ENCODE measurements at places on chromosomes 16 and 17.
A peak's percentile ranks its signal among the peaks of the same experiment; 100 is the strongest.

DNA sequence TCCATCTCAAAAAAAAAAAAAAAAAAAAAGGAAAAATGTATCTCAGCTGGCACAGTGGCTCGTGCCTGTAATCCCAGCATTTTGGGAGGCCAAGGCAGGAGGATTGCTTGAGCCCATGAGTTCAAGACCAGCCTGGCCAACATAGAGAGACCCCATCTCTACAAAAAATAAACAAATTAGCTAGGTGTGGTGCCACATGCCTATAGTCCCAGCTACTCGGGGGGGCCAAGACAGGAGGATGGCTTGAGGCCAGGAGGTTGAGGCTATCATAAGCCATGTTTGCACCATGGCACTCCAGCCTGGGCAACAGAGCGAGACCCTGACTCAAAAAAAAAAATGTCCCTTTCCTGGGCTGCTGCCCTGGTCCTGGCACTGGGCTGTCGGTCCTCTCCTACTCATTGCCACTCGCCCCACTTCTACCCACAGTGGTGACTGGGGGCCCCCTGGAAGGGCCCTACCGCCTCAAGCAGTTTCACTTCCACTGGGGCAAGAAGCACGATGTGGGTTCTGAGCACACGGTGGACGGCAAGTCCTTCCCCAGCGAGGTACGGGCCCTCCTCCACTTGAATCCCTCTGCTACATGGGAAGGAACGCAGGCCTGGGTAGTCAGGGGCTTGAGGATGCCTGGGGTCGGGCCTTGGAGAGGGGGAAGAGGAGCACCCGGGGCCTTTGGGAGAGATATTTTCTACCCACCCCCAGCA lies 6.1 kb downstream of the CA7 start:
- DNase-seq: no peak

GRCh38 chr17:83196366-83196765 lies 117.0 kb downstream of the METRNL start:
- peak; percentile 1 for DNase-seq

DNA sequence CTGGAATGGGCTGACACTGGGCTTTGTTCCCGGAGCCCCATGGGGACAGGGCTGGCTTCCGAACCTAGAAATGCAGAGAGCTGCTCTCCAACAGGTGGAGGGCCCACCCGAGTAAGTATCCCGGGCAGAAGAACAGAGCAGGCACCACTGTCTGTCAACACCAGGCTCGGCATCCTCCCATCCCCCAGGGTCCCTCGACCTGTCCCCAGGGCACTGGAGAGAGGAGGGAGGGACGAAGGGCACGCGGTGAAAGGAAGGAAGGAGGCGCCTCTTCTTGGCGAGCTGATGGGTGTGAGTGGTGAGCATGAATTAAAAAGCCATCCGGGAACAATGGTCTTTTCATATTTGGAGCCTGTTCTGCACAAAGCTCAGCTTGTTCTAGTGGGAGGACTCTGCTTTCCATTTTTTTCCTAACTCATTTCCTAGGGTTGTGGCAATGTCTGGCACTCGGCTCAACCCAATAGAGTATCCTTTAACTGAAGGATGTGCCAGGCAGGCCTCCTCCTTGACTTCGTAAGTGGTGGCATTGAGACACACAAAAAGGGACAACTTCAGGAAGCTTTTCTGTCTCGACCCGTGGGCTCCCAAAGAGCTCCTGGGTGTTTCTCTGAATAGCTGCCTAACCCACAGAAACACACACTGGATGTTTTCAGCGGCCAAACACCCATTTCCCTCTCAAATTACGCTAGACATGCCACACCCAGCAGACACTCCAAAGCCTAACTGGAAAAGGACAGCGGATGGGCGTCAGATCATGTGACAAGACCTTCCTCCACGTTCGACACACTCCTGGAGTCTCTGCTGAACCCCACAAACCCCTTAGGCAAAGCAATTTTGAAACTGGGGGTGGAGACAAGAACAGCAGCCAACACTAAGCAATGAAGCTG lies 47.7 kb downstream of the ZFHX3 start:
- peak; percentile 46 for DNase-seq

DNA sequence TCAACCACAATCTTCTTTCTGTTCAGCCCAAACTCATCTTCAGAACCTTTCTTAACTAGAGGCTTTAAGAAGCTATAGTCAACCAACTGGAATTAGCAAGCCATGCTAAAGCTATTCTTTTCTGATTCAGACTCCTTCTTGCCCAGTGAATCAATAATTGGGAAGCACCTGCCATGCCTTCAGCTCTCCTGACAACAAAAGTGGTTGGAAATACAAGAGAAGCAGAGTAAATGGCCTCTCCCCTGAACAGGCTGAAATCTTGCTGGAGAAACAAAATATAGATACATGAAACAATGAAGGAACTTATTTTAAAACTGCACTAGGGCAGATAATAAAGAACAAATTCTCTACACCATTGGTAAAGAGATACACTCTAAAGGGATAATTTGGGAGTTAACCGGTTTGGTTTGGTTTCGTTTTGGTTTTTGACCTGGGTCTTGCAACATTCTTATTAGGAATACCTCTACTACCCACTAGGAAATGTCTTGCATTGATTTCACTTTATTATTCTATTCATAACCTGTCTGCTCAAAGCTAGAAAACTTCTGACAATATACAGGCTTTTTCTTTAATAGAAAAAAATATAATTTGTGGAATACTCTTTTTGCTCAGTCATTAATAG lies 173.6 kb upstream of the DYNLRB2 start:
- DNase-seq: no peak

GRCh38 chr16:89489040-89489897 lies 1.1 kb downstream of the ANKRD11 start:
- peak; percentile 66 for DNase-seq

DNA sequence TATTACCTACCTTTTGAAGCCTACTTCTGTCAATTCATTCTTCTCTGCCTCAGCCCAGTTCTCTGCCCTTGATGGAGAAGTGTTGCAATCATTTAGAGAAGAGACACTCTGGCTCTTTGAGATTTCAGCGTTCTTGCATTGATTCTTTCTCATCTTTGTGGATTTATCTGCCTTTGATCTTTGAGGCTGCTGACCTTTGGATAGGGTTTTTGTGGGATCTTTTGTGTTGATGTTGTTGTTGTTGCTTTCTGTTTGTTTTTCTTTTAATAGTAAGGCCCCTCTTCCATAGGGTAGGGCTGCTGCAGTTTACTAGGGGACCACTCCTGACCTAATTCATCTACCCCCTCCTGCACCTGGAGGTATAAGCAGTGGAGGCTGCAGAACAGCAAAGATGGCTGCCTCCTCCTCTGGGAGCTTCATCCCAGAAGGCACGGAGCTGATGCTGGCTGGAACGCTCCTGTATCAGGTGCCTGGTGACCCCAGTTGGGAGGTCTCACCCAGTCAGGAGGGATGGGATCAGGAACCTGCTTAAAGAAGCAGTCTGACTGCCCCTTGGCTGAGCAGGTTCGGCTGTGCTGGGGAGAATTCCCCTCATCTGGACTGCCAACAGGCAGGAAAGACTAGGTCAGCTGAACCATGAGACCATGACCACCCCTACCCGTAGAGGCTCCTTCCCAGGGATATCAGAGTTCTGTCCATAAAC lies 28.0 kb downstream of the NFATC3 start:
- no peak for DNase-seq

GRCh38 chr17:75267153-75267410 lies 3.9 kb downstream of the MIF4GD start:
- DNase-seq: no peak

GRCh38 chr16:74902161-74902560 lies 82.8 kb downstream of the WDR59 start:
- no peak for DNase-seq

DNA sequence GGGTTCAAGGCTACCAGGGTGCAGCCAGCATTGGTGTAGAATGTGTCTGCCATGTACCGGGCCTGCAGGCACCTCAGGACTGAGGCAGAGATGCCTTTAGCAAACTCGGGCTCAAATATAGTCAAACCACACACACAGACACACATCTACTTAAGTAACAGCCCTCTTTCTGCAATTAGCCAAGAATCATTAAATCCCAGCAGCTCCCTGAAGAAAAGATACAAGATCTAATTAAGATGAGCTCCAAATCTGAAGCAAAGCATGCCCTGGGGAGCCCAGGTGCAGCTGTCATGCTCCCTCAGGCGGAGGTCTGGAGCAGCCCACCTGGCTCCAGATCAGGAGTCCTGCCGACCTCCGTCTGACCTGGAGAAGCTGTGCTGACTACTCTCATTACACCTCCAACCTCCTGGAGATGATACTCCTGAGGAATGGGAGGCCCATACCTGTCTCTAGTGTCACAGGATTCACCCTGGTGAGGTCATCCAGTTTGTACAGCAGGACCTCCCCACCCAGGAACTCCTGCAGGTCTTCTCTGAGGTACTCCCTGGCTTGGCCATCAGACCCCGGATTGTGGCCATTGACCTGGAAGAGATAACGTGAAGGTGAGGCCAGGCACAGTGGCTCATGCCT lies 6.9 kb downstream of the MYO19 start:
- DNase-seq: no peak

- no peak for DNase-seq
Observed at GRCh38 chr17:77504652-77505155, 363.9 kb downstream of the SEC14L1 start.

DNA sequence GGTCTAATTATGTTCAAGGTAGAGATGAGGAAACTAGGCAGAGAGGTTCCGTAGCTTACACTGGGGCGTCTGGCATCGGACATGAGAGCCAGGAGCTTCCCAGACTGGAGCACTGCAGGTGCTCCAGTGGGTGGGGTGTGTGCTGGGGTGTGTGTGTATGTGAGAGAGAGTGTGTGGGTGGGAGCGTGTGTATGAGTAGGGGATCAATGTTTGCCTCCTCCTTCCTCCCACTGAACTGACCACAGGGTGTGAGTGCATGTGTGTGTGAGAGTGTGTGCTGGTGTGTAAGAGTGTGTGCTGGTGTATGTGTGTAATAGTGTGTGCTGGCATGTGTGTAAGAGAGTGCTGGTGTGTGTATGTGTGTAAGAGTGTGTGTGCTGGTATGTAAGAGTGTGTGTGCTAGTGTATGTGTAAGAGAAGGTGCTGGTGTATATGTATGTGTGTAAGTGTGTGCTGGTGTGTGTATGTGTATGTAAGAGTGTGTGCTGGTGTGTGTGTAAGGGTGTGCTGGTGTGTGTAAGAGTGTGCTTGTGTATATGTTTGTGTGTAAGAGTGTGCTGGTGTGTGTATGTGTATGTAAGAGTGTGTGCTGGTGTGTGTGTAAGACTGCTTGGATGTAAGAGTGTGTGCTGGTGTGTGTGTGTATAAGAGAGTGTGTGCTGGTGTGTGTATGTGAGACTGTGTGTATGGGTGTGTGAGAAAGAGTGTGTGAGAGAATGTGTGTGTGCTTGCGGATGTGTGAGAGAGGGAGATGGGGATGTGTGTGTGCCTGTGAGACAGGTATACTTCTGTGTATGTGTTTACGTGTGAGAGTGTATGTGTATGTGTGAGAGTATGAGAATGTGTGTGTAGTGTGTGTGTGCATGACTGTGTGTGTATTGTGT lies 139.9 kb downstream of the MRM1 start:
- DNase-seq: no peak

DNA sequence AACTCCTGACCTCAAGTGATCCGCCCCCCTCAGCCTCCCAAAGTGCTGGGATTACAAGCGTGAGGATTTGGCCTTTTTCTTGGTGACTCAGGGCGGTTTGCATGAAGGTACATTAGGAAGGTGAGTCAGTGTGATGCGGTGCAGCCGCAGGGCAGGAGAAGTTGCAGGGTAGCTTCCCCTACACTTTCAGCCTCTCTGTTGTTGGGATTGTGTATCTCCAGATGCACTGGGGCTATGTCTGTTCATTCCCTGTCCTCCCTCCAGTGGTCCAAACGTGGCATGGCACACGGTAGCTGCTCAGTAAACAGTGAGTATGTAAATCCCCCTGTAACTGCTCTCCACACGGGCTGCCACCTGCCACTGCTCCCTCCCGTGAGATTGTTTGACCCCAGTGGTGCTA lies 109.1 kb upstream of the CDC42EP4 start:
- DNase-seq: no peak

- no peak for DNase-seq
Observed at GRCh38 chr17:77116371-77116860, 24.4 kb upstream of the SEC14L1 start.

- DNase-seq: no peak
Observed at GRCh38 chr17:61354895-61355874, 44.5 kb upstream of the TBX2 start.

DNA sequence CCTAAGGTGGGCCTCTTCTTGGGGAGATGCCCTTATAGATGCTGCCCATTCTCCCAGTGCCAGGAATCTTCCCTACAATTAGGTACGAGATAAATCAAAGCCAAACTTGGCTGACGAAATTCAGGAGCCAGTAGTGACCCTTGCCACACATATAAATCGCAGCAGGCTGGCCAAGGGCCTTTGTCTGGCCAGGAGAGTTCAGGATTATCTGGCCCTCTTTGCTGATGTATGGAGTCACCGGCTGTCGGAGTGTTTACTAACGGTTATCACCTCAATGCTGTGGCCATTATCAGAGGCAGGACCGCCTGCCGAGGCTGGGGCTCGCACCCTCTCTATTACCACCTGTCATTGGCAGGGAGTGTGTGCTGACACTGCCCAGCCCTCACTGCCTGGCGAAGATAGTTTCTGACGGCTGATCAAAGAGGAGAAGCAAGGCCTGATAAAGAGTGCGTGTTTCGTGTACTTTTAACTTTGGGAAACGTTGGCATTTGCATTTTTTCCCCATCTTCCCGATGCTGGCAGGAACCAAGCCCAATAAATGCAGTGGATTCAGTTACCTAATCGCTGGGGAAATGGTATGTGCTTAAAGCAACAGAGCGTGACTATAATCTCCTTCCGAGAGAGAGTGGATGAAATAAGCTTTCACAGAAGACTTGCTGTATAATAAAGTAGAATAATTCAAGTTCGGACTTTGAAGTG lies 32.8 kb upstream of the TBX2 start:
- DNase-seq: no peak

GRCh38 chr17:6570731-6571451 lies 14.5 kb upstream of the PITPNM3 start:
- no peak for DNase-seq

GRCh38 chr17:9729735-9730420 lies 61.5 kb downstream of the DHRS7C start:
- no peak for DNase-seq

- no peak for DNase-seq
Observed at GRCh38 chr17:76200354-76200753, 39.9 kb downstream of the RNF157 start.

- DNase-seq: no peak
Observed at GRCh38 chr17:77478899-77479298, 338.1 kb downstream of the SEC14L1 start.

DNA sequence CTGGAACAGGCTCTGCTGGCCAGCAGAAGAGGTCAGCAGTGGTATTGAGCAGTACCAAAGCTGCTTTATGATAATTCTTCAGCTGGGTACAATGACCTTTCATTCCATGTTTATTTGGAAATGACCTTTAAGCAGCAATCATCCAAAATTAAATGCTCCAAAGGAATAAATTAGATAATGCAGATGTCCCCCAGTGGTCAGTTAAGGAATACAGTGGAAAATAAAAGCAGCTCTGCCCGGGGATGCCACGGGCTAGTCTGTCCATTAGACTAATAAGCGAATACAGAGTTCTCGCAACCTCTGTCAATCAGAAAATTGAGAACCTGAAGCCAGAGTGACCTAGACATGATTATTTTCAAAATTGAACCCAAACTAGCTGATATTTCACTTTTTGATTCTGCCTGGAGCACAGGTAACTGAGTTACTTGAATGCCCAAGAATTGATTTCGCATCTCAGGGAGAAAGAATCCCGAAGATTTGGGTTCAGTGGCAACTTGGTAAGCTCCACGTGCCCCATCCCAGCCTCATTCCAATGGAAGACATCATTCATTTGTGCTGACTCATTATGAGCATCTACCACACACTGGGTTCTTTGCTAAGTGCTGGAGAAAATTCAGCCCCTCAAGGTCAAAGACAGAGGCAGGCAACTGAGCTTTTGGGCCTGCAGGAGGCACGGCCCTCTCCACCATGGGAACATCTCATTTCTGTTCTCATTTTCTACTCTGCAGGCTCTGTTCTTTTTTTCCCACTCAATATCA lies 34.4 kb upstream of the SLC39A11 start:
- no peak for DNase-seq

Data from dorsolateral prefrontal cortex (tissue), 122 donors.